Glomerular endothelial cell (primary cell): ENCODE measurements at places on chromosomes 7 and 10. TPM values are rescaled to one million over a fixed set of nuclear protein-coding genes. Genes with fewer than 3 reads are reported as not detected.

Gene NUTM2E
- 0.19 and 0.23 TPM in 2 replicates for total RNA-seq

DNA sequence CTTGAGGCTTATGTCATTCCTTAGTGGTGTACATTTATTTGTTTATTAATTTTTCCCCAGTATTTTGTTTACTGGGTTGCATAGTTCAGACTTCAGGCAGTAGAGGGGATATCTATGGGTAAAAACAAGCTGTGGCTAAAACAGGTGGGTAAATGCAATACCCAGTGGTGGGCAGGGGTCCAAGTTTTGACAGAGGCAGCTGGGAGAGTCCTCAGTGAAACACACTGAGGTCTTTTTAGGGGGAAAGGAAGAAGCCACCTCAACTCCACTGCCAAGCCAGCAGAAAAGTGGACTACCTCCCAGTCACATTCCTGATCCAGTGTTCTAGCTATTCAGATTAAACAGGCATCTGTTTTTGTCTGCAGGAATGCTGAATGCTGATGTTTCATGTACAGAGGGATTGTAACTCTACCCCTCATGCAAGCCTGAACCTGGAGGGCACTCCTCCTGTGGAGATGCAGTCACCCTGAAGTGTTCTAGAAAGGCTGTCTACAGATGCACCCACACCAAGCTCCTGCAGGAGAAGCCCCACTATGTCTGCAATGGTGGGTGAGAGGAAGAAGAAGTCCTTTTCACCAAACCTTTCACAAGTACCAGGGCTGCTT, 757.8 kb downstream of the INHBA start:
- no peak for DNase-seq

- no peak for DNase-seq
These were observed 118.7 kb downstream of the MKX start for GRCh38 chr10:27626890-27627289.

- DNase-seq: no peak
These were observed 237.3 kb upstream of the SP8 start for GRCh38 chr7:21023841-21024484.

DNA sequence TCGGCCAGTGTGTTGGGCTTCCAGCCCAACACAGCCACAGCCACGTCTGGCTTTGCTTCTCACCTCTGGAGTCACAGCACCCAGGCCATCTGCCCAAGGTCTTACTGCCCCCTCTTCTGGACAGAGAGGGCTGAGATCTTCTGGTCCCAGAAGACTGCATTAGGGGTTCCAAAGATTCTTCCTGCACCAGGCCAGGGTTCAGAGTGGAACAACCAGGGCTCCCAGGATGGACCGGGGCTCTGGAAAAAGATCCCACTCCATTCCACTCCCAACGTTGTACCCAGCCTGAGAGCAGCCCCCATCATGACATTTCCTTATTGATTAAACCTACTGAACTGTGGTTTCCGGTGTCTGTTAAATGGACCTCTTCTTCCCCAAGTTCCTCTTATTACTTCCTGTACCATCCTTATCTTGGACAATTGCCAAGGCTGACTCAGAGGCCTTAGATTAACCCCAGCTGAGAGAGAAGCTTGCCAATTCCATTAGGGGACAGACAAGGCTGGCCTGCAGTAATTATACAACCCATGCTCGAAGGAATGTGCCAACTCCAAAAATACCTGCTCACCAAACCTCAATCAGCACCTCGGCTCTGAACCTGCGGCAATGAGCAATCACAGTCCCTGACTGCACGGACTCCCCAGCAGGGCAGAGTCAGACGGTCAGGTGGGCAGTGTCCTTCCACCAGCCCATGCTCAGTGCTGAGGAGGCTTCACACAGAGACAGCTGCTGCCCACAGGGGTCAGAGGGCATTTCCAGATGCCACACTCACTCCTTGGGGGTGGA, 47.9 kb upstream of the NPFFR1 start:
- peak; percentile 75 for DNase-seq

DNA sequence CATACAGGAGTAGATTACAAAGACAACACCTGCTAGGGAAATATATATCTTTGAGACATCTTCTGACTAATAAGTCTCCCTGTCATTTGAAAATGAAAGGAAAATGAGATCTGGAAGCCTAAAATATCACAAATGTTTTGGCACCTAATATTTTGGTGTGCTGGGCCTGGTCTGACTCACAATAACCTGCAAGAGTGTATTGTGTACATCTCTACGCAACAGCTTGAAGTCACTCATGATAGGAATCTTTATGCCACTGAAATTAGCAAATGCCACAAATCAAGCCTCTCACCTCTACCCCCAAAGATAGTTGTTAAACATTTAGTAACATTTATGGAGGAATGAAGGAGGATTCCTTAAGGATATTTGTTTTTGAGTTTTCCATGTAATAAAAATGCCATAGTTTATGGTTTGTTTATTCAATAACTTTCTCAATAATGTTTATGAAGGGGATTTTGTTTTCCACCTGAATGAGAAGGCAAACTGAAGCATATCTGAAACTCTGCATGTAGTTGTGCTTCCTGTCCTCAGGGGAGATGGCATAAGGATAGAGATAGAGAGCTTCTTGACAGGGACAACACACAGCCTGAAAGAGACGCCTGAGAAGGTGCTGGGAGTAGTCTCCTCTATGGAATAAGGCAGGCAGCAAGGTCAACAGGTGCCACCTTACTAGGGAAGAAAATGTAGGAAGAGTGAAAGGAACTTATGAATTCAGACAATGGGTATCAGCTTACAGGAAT, 197.4 kb downstream of the AHR start:
- DNase-seq: no peak

DNA sequence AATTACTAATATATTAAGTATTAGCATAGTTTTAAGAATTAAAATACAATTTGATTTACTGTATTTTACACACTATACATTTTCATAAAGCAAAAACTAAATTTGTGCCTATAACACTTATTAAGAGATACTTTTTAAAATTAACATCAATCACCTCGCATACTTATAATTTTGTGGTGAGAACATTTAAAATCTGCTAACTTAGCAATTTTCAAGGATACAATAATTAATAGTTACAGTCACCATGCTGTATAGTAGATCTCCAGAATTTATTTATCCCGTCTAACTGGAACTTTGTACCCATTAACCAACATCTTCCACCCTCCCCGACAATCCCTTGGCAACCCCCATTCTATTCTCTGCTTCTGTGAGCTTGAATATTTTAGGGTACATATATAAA, 47.5 kb downstream of the RELN start:
- no peak for DNase-seq

Gene GPR22
- total RNA-seq: not detected in 2 replicates
